ENCODE measurements at places on chromosomes 11 and 22. TPM values are rescaled to one million over a fixed set of nuclear protein-coding genes. Genes with fewer than 3 reads are reported as not detected.

- no peaks in the 10 kb centered on the region for H3K27me3 ChIP-seq
- H3K4me3 ChIP-seq = no peak overlapping the region
- H3K36me3 ChIP-seq = no peaks in the 10 kb centered on the region
Observed at GRCh38 chr22:39135092-39135896, 17.2 kb downstream of the CBX7 start.

GRCh38 chr11:57303990-57304579 lies 20.7 kb downstream of the TNKS1BP1 start:
- H3K27me3 ChIP-seq = no peaks in the 10 kb centered on the region
- no peak for DNase-seq
- H3K36me3 ChIP-seq = peaks cover 20% of the 10 kb centered on the region
- H3K4me1 ChIP-seq = peaks cover 6% of the 10 kb centered on the region

- H3K27ac ChIP-seq = no peak overlapping the region
- DNase-seq = no peak
- H3K27me3 ChIP-seq = peaks cover 27% of the 10 kb centered on the region
- no peaks in the 10 kb centered on the region for H3K4me1 ChIP-seq
- H3K4me3 ChIP-seq = no peak overlapping the region
- no peaks in the 10 kb centered on the region for H3K36me3 ChIP-seq
Observed at GRCh38 chr22:28927630-28928029, 44.3 kb downstream of the ZNRF3 start.

DNA sequence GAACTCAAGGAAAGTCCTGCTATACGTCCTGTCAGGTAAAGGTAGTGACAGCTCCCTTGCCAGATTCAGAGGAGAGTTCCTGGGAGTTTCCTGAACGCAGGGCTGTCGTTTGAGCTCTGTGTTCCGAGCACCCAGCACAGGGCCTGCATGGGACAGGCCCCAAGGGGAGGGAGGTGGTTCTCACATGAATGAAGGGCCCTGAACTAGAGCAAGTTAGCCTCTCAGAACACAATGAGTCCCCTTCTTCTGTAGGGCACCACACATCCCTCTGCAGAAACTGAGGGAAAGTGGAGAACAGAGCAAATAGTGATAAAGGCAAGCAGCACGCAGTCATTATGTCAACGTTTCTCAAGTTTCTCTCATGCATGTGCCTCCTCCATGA lies 35.3 kb downstream of the NEU3 start:
- no peaks in the 10 kb centered on the region for H3K4me1 ChIP-seq
- no peaks in the 10 kb centered on the region for H3K36me3 ChIP-seq
- H3K4me3 ChIP-seq = no peak overlapping the region
- no peaks in the 10 kb centered on the region for H3K27me3 ChIP-seq
- no peak overlapping the region for H3K27ac ChIP-seq
- DNase-seq = no peak

The MAPK8IP1 gene
- 0.86 TPM for total RNA-seq

The ELFN2 gene
- 0.26 TPM for total RNA-seq

DNA sequence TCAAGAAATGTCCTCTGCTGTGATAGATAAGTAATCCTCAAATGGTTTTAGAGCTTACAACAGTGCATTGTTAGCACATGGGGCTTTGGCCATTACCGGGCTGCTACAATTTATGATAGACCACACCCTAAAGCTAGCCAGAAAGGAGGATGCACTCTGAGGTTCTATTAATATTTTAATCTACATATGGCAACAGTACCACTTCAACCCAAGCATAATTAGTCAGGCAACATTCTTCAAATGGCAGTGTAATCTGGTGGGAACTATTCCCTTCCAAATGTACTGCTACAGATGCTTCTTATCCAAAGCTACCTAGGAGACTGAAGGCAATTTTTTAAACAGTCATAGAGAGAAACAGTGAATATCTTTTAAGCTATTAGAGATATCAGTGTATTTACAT lies 697.6 kb downstream of the KCNA4 start:
- no peak for DNase-seq
- no peak overlapping the region for H3K27ac ChIP-seq
- no peaks in the 10 kb centered on the region for H3K27me3 ChIP-seq
- no peaks in the 10 kb centered on the region for H3K4me1 ChIP-seq
- no peaks in the 10 kb centered on the region for H3K36me3 ChIP-seq

The PATE2 gene
- total RNA-seq = not detected

All from activated naive CD8-positive, alpha-beta T cell treated with anti-CD3 and anti-CD28 coated beads, Interleukin-2, amount 10 ng/mL, durations not matched to agents 7 days and 5 days (primary cell).